Peyer's patch (tissue), 4 donors: ENCODE measurements at places on chromosomes 13 and 19. TPM values are rescaled to one million over a fixed set of nuclear protein-coding genes. Genes with fewer than 3 reads are reported as not detected.
A peak's percentile ranks its signal among the peaks of the same experiment; 100 is the strongest.

DNA sequence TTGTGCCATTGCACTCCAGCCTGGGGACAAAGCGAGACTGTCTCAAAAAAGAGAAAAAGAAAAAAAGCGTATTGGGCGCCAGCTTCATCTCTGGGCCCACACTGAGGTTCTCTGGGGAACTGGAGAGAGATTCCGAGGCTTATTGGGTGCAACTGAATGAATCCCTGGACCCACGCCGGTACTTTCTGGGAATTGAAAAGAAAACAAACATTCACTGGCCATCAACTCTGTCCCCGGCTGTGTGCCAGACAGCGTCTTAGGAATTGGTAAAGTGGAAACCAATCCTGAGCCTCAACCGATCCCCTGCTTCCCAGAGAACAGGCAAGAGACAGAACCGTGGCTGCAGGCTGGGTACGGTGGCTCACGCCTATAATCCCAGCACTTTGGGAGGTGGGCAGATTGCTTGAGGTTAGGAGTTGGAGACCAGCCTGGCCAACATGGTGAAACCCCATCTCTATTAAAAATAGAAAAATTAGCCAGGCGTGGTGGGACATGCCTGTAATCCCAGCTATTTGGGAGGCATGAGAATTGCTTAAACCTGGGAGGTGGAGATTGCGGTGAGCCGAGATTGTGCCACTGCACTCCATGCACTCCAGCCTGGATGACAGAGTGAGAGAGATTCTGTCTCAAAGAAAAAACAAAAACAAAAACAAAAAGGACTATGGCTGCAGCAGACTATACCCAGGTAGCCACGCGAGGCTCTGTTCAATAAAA is 8.6 kb downstream of the ANO8 start:
- no peak for DNase-seq

The TRPC4 gene
- total RNA-seq = not detected

- no peak for DNase-seq
Measured at GRCh38 chr13:46687810-46688209, 109.2 kb downstream of the ESD start.

- DNase-seq = no peak
Measured at GRCh38 chr13:79374578-79374977, 31.5 kb downstream of the RBM26 start.

The CYP2F1 gene
- total RNA-seq = not detected

The KLK2 gene
- not detected for total RNA-seq

GRCh38 chr13:24250376-24251057 is 58.9 kb upstream of the C1QTNF9 start:
- no peak for DNase-seq

The GNG8 gene
- total RNA-seq = not detected

GRCh38 chr13:47499358-47500150 is 501.5 kb downstream of the SUCLA2 start:
- no peak for DNase-seq

GRCh38 chr13:24664726-24665409 is 15.3 kb upstream of the ATP12A start:
- no peak for DNase-seq

GRCh38 chr13:26133286-26133685 is 81.5 kb upstream of the SHISA2 start:
- DNase-seq = no peak

GRCh38 chr19:645912-646778 is 6.5 kb downstream of the FGF22 start:
- no peak for DNase-seq

DNA sequence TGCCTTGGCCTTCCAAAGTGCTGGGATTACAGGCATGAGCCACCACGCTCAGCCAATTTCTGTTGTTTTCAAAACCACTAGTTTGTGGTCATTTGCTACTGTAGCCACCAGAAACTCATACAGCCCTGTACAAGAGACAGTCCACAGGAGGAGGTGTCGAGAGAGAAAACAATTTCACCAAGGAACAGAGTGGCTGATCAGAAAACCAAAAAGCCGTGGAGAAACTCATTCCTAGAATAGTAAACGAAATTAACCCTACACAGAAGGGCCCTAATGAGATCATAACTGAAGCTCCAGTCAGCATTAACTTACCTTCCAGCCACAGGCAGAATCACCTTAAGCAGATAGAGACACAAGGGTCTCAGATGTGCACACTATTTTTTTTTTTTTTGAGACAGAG is 3.8 kb upstream of the CCDC124 start:
- DNase-seq = no peak

DNA sequence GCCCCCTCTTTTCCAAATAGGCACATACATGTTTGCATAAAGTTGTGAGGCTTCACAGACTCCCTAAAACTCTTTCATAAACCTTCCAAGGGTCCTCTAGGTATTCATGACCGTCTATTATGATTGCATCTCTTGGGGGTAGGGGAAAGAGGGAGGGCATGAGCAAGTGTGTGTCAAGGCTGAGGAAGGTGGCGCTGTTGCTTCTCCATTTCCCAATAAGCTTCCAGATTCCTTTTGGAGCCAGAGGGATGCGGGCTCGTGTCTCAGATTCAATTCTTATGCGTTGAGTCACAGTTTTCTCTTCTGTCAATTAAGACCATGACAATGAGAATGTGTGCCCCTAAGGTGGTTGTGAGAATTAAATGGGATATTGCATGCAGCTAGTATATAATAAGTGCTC is 51.0 kb upstream of the CYP2A7 start:
- DNase-seq = no peak

DNA sequence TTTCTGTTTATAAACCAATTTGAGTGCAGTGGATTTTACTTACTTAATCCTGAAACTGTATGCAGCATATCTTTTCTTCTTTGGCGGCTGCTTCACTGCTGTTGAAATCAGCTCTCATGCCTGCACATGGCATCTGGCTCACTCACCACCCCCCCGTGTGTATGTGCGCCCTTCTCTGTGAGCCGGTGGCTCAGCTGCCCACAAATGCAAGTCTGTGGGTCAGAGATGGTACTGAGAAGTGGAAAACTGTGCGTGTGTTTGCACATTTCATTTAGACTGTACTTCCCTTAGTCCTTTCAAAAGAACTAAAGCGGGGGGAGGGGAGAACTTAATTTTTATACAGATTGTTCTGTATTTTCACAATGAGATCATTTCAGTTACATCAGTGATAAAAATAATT is 307.6 kb downstream of the SHISA2 start:
- no peak for DNase-seq

GRCh38 chr19:16836115-16837034 is 7.2 kb downstream of the SIN3B start:
- peak; percentile 70 for DNase-seq

DNA sequence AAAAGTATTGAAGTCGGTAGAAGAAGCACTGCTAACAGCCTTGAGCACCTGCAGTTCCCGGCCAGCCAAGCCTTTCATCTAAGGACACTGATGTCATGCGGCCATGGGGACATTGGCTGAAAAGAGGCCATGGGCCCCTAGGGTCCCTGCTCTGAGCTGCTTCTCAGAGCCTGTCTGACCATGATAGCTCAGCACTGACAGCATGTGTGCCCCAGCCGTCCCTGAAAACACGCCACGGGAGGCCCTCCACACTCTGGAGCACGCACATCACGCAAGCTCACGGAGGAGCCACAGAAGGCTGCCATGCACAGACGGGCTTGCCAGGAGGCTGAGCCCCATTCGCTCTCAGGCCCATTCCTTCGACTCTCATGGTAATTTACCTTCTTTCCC is 51.8 kb downstream of the MLLT1 start:
- no peak for DNase-seq
